Right cardiac atrium (tissue), 5 donors: ENCODE measurements at places on chromosomes 12 and 14.

DNA sequence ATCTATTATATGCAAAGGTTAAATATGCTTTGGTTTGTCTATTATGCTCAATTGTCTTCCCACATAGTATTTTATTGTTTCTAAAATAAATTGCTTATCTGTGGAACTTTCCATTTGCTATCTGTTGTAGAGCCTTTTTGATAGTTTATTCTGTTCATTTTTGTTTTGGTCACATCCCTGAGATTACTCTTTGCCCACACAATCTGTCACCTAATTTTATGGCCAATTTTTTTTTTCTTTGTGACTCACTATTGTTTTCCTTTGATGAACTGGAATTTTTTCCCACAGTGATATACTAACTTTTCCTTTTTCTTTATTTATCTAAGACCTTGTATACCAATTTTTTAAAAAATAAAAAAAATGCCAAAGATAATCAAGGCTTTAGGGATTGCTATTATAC lies 61.1 kb downstream of the RASSF9 start:
- DNase-seq: no peak

- DNase-seq: no peak
Observed at GRCh38 chr14:73842201-73842600, 9.4 kb upstream of the PTGR2 start.

GRCh38 chr12:131436922-131437705 lies 273.8 kb upstream of the SFSWAP start:
- no peak for DNase-seq

- DNase-seq: no peak
Observed at GRCh38 chr12:88889326-88890110, 309.2 kb upstream of the KITLG start.

DNA sequence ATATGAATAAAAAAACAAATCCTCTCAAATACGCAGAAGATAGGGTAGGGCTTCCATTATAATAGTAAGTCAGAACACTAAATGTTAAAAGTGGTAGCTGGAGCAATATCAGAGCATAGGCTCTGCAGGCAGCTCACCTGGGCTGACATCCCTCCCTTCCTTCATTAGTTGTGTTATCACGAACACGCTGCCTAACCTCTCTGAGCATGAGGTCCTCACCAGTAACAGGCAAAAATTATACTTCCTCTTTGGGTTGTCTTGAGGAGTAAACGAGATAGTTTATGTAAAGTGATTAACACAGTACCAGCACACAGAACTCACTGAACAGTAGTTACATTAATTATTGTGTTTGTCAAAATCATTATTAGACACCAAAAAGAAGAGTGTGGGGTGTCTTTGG lies 154.3 kb downstream of the STXBP6 start:
- no peak for DNase-seq
